ENCODE measurements at places on chromosomes 12 and 14. TPM values are rescaled to one million over a fixed set of nuclear protein-coding genes. Genes with fewer than 3 reads are reported as not detected.

FOXN4 gene
- under 0.01 TPM for total RNA-seq

KRT79 gene
- total RNA-seq: under 0.01 TPM

IGF1 gene
- total RNA-seq: under 0.01 TPM

RND1 gene
- total RNA-seq: 1.9 TPM

SLC39A5 gene
- 0.54 TPM for total RNA-seq

PMEL gene
- total RNA-seq: 1.3 TPM

LGR5 gene
- total RNA-seq: under 0.01 TPM

CIDEB gene
- 20.2 TPM for total RNA-seq

ZFHX2 gene
- total RNA-seq: 0.81 TPM

KRT78 gene
- total RNA-seq: not detected

ALG10B gene
- 6.2 TPM for total RNA-seq

PLBD1 gene
- total RNA-seq: 1.1 TPM

B4GALNT3 gene
- total RNA-seq: under 0.01 TPM

TMEM229B gene
- 46.3 TPM for total RNA-seq

PMCH gene
- total RNA-seq: not detected

TM7SF3 gene
- total RNA-seq: 180 TPM

PPP4R4 gene
- under 0.01 TPM for total RNA-seq

ACOT2 gene
- 54.4 TPM for total RNA-seq

LRRC10 gene
- not detected for total RNA-seq

SERPINA9 gene
- not detected for total RNA-seq

LRTM2 gene
- under 0.01 TPM for total RNA-seq

ACSM4 gene
- not detected for total RNA-seq
